Hematopoietic multipotent progenitor cell treated with erythropoietin and hydrocortisone succinate and interleukin-3 and kit ligand, for 8 days (in vitro differentiated cells): ENCODE measurements at places on chromosomes 16 and 17.
A peak's percentile ranks its signal among the peaks of the same experiment; 100 is the strongest.

GRCh38 chr16:89115216-89115861 lies 21.7 kb downstream of the ACSF3 start:
- peak; percentile 67 for DNase-seq

DNA sequence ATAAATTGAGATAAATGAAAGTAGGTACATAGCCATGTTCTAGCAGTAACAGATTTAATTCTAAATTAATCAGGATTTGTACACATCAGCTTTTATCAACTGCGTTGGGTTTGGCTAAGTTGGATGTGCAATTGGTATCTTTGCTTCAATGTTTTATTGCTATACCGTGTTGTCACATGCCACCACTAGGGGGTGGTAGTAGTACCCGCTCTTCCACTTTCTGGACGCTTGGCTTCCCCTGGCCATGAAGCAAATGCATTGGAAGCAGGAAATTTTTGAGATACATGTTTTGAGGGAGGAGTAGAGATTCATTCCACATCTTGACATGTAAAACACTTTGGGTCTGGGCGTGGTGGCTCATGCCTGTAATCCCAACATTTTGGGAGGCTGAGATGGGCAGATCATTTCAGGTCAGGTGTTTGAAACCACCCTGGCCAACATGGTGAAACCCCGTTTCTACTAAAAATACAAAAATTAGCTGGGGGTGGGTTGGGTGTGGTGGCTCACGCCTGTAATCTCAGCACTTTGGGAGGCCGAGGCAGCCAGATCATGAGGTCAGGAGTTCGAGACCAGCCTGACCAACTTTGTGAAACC lies 58.6 kb downstream of the EMP2 start:
- DNase-seq, result peak; percentile 74

- DNase-seq, result no peak
These were observed 8.1 kb upstream of the ATP2A3 start for GRCh38 chr17:3972281-3972731.

GRCh38 chr17:6110592-6110991 lies 40.4 kb downstream of the WSCD1 start:
- no peak for DNase-seq

DNA sequence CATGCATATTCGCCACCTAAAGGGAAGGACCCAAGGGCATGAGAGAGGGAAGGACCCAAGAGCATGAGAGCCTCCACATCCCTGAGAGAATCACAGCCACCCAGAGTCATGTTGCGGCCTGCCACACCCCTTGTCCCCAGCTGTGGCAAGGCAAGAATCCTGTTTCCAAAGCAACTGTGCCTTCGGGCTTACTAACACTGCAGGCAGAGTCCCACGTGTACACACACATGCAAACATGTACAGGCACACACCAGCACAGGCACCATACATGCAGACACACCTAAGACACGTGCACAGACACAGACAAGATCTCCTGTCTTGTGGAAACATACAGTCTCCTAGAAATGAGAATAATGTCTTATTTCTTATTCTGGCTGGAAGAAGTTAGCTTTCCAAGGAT lies 92.4 kb upstream of the CDYL2 start:
- DNase-seq, result no peak

DNA sequence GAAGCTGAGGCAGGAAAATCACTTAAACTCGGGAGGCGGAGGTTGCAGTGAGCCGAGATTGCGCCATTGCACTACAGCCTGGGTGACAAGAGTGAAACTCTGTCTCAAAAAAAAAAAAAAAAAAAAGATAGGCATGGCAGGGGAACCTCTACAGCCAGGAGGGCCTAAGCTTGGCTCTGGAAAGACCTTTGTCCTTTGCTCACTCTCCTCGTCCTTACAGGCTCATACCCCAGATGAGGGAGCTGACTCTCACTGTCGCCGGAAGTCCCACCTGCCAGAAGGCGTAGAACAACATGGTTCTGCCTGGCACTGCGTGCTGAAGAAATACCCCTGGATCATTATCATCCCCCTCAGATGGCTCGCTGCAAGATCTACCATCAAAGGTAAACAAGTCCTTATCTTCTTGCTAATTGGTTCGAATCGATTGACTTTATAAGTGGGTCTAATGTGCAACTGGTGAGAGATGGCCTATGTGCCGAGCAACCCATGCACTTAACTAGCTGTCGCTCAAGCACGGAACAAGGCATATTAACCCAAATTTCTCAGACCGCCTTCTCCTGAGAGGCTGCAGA lies 29.7 kb downstream of the RTN4RL1 start:
- no peak for DNase-seq

GRCh38 chr16:48366165-48367093 lies 18.8 kb downstream of the SIAH1 start:
- DNase-seq, result peak; percentile 77

- no peak for DNase-seq
These were observed 22.4 kb downstream of the MIS12 start for GRCh38 chr17:5508810-5509209.

DNA sequence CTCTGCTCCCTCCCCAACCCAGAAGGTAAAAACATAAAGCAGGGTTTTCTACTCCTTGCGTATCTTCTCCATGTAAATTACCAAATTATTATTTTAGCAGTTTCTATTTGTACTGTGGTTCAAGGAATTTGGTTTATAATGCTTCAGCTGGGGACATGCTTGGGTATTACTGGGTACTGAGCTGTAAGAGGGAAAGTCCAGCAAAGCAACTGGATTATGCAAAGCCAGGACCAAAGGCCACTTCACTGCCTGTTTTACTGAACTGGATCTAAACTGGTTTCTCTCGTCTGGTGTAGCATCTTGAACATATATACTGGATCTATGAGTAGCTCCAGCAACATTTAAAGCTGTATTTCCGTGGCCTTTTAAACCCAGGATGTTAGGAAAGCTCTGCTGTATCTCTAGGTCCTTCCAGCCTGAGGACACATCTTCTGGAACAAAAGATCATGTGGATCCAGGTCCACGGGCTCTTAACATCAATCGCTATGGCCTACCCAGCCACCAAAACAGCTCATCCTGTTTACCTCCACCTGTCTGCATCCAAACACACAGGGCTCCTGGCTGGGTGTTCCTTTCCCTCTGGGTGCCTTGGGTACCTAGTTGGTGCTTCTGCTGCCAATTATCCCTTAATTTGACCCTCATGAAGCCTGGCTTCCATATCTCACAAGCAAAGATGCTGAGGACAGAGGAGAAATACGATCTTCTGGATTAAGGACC lies 7.2 kb downstream of the PMP22 start:
- DNase-seq, result no peak

DNA sequence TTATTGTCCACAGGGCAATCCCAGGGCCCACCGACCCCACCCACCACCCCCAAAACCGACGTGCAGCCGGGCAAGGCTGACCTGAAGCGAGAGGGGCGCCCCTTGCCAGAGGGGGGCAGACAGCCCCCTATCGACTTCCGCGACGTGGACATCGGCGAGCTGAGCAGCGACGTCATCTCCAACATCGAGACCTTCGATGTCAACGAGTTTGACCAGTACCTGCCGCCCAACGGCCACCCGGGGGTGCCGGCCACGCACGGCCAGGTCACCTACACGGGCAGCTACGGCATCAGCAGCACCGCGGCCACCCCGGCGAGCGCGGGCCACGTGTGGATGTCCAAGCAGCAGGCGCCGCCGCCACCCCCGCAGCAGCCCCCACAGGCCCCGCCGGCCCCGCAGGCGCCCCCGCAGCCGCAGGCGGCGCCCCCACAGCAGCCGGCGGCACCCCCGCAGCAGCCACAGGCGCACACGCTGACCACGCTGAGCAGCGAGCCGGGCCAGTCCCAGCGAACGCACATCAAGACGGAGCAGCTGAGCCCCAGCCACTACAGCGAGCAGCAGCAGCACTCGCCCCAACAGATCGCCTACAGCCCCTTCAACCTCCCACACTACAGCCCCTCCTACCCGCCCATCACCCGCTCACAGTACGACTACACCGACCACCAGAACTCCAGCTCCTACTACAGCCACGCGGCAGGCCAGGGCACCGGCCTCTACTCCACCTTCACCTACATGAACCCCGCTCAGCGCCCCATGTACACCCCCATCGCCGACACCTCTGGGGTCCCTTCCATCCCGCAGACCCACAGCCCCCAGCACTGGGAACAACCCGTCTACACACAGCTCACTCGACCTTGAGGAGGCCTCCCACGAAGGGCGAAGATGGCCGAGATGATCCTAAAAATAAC lies 3.0 kb downstream of the SOX9 start:
- no peak for DNase-seq

- DNase-seq, result no peak
These were observed 96.8 kb upstream of the NACA2 start for GRCh38 chr17:61687769-61688168.

DNA sequence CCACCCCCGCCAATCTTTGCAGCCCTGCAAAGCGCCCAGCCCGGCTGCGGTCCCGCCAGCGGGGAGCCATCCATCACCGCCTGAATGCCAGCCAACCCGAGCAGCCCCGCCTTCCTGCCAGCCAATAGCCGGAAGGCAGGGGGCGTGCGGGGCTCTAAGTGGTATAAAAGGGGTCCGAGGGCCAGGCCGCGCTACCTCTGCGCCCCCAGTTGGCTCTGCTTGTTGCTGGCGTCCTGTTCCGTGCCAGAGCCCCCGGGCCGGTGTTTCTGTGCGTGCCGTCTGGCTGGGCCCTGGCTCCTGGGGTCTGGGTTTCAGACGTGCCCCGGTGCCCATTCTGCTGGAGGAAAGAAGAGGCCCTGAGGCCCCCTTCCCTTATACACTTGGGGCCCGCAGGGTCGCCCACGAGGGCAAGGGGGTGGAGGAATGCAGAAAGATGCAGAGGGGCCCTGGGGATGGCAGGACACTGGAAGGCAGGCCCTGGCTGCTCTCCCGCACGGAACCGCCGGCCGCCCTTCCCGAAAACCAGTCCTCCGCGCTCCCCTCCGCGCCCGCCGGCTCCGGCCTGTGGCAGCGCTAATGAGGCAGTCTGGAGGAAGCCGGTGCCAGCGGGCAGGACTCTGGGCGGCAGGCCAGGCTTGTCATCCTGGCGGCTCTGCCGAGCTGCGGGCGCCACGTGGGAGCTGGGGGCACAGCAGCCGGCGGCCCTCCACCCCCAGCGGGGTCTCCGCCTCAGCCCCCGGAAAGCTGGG lies 14.0 kb downstream of the COPZ2 start:
- peak; percentile 88 for DNase-seq

DNA sequence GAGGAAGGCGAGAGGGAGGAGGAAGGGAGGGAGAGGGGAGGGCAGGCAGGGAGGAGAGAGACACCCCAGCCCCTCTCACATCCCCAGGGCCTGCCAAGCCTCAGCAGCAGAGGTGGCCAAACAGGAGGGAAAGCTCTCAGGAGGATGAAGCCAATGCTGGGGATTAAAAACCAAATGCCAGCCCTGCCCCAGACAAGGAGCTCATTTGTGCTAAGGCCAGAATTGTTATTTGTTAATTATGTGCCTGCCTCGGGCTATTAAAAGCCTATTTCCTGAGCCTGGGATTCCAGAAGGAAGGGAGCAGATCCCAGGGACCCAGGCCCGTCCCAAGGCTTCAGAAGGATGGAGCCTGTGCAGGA lies 27.9 kb upstream of the GINS2 start:
- DNase-seq, result no peak

DNA sequence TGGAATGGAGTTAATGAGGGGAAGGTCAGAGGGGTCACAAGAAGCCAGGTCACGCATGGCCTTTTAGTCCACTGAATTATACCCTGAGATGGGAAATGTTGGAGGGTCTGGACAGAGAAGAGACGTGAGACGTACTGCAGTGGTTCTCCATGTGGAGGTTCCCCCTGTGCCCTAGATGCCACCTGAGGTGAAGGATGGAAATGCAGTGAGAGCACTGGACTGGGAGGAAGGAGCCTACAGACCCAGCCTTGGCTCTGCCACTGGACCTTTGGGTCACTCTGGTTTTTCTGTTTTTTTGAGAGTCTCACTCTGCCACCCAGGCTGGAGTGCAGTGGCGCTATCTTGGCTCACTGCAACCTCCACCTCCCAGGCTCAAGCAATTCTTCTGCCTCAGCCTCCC lies 1.8 kb upstream of the PLSCR3 start:
- DNase-seq, result peak; percentile 23

GRCh38 chr17:7238420-7239090 lies 702 bp downstream of the PHF23 start:
- peak; percentile 32 for DNase-seq

DNA sequence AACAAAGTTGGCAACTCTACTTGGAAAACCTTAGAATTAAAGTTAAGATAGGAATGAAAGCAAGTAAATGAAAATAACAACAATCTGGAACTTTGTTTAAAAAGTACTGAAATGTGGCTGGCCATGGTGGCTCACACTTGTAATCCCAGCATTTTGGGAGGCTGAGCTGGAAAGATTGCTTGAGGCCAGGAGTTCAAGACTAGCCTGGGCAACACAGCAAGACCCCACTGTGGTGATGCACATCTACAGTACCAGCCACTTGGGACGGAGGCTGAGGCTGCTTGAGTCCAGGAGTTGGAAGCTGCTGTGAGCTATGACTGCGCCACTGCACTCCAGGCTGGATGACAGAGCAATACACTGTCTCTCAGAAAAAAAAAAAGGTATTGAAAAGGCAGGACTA lies 51.7 kb downstream of the SYNRG start:
- DNase-seq, result no peak

DNA sequence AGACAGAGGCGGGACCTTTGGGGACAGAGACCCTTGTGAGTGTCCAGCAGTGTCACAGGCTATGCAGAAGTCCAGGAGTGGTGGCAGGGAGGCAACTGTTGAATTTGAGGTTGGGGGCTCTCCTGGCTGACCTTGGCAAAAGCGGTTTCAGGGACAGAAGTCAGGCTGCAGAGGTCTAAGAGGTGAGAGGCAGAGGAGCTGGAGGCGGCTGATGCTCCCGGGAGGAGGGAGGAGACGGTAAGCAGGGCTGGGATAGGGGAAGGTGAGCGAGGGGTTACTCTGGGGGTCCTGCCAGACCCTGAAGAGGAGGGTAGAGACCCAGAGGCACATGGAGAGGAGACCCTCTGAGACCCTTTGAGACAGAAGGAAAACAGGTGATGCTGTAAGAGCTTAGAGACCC lies 5.2 kb downstream of the EPOP start:
- no peak for DNase-seq

GRCh38 chr17:74778960-74779359 lies 2.8 kb upstream of the NAT9 start:
- DNase-seq, result no peak

GRCh38 chr16:1354815-1355540 lies 3.2 kb downstream of the GNPTG start:
- peak; percentile 70 for DNase-seq

DNA sequence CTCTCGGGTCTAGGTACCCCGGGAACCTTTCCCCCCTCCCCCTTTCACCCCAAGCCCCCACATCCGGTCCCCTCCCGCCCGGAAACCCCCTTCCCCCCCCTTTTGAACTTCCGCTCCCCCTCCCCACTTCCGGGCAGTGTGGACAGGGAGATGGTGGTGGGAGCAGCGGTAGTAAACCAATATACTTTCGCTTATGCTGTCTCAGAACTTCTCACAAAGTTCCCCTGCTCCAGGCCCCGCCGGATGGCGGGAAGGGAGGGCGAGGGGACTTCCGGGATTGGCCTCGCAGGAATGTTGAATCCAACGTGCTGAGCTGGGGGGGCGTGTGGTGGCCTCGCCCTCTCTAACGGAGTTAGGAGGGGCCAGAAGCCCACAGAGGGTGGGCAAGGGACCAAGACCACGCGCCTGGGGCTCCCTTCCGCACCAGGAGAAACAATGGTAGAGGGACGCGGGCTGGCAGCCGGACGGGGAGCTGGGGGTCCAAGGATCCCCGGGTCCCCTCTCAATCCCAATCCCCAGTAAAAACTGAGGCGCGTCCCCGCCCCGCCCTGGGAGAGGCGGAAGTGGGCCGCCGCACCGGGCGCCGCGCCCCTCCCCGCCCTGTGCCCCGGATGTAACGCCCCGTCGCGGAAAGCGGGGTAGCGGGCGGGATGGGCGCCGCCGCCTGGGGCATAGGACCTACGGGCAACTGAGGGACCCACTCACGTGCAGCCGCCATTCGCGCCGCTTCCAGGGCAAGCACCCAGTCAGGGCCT lies 742 bp downstream of the PFN1 start:
- DNase-seq, result peak; percentile 61

- DNase-seq, result no peak
These were observed 12.0 kb downstream of the C17orf113 start for GRCh38 chr17:42038221-42038973.
